Astrocyte of the spinal cord (primary cell): ENCODE measurements at places on chromosomes 12 and 14.
A peak's percentile ranks its signal among the peaks of the same experiment; 100 is the strongest.

GRCh38 chr12:112303004-112303403, 79.2 kb downstream of the HECTD4 start:
- peak; percentile 85 for DNase-seq

DNA sequence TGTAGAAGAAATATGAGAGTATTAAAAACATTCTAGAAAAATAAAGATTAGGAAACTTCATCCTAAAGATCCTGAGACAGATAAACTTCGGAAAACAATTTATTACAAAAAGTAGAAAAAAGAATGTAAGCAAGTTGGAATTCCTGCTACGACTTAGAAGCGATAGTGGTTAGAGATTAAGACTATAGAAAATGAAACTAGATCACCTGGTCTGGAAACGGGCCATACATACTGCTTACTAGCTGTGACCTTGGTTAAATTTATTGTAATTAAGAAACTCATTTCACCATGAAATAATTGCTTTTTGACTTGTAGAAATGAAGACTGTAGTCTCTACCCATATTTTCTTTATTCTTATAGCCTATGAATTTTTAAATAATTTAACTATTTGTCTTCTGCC, 614.1 kb downstream of the SLC16A7 start:
- no peak for DNase-seq

DNA sequence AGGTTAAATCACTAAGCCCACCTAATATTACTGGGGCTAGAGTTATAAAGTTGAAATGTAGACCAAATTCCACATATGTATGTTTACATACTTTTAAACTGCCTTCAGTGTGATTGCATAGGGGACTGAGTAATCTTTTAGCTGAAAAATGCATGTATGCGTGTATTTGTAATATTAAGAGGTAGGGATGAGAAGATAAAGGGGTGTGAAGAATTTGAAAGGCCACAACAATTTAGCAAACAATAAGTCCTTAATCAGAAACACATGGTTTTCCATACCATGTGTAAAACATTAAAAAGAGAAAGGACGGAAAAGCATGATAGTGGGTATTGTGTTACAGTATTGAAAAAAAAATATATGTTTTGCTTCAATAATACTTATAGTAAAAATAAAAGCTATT, 919.9 kb upstream of the FLRT2 start:
- DNase-seq: no peak

DNA sequence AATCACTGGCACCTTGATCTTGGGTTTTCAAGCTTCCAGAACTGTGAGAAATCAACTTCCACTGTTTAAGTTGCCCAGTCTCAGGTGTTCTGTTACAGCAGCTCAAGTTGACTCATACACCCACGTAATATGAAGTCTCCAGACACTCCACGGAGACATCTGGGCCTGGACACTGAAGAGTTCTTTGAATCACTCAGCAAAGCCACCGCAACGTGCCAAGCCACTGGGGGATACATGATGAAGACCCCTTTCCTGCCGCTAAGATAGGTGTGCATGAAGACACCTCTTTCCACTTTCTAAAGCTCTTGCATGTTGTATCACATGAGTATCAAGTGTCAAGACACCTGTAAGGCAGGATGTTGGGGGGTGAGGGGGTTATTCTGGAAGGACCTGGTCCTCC, 311.7 kb upstream of the RTL1 start:
- no peak for DNase-seq

DNA sequence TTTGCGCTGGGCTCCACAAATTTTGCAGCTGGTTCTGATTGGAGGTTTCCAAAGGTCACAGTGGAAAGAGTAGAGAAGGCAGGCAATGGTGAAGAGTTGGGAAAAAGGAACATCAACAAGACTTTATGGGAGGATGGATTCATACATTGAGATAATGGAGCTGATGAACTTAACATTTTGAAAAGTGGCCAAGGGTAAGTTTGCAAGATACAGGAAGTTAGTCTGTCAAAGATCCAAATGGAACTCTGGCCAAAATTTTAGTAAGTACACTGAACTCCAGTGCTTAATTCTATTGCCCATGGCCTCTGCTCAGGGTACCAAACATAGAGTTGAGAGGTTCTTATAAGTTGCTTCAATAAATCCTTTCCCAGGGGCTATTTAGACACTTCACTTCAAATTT, 15.6 kb downstream of the CCER1 start:
- DNase-seq: no peak

GRCh38 chr14:85501751-85502150, 28.2 kb upstream of the FLRT2 start:
- no peak for DNase-seq

DNA sequence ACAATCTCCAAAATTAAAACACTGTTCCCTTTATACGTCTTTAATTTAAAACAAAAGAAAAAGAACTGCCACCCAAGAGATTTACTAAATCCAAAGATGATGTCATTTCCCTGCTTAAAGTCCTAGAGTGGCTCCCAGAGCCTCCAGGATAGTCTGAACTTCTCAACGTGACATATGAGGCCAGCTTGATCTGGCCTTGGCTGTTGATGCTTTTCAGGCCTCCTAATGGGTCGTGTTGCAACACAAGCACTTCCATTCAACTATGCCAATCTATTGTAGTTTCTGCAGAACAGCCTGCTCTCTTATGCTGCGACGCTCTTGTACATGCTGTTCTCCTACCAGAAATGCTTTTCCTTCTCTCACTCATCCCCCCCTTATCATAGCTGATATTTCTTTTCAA, 35.7 kb downstream of the LGR5 start:
- no peak for DNase-seq

GRCh38 chr12:107372229-107372658, 278.9 kb upstream of the CRY1 start:
- peak; percentile 40 for DNase-seq

GRCh38 chr12:75190846-75191245, 18.8 kb downstream of the KCNC2 start:
- no peak for DNase-seq

- no peak for DNase-seq
Measured at GRCh38 chr12:53207042-53207441, at the start of gene ITGB7. Gene ITGB7 (minus strand): TSS chr12:53207251. CDS start chr12:53200443, 6,808 bp downstream.

DNA sequence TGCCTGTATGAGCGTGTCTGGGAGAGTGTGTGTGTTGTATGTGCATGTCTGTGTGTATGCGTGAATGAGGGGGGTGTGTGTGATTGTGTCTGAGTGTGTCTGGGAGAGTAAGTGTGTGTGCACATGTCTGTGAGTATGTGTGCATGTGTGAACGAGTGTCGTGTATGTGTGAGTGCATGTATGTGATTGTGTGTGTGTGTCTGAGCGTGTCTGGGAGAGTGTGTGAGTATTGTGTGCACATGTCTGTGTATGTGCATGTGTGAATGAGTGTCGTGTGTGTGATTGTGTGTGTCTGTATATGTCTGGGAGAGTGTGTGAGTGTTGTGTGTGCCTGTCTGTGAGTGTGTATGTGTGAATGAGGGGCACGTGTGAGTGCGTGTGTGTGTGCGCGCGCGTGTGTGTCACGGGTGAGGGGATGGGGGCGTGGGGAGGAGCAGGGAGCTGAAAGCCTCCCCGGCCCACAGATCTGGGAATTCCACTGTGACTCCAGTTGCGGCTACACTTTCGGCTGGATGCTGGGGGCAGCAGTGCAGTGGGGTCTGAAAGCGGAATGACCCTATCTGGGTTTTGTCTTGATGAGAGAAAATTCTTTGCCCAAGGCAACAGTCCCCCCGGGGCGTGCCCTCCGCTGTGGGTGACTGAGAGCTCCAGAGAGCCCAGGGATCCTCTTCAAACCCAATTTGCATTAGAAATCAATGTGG, 138.1 kb upstream of the MED13L start:
- no peak for DNase-seq

DNA sequence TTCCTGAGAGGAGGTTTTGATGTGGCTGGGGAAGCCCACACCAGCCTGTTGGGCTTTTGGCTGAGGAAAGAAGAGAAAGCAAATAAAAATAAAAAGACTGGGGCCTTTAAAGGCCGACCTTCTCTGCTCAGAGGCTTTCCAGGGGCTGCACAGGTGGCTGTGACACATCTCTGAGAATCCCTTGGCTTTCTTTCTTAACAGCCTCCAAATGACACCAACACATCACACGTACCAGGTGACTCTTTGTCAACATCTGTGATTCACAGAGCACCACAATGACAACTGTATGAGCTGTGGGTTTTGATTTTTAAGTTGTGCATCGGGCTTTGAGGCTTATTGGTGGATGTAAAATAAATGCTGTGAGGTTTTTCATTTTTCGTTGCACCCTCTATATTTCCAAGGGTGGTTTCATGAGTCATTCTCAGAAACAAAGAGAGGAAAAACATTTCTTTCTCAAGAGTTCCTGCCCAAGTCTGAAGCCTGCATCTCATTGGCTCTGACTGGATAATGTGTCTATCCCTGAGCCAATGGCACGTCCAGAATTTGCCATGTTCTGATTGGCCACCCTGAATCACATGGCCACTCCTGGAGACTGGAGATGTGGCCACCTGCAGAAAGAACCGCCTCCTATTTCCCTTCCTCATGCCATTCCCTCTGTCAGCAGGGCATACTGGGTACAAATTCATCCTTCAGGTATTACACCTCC, 349.0 kb downstream of the GLT1D1 start:
- DNase-seq: no peak

DNA sequence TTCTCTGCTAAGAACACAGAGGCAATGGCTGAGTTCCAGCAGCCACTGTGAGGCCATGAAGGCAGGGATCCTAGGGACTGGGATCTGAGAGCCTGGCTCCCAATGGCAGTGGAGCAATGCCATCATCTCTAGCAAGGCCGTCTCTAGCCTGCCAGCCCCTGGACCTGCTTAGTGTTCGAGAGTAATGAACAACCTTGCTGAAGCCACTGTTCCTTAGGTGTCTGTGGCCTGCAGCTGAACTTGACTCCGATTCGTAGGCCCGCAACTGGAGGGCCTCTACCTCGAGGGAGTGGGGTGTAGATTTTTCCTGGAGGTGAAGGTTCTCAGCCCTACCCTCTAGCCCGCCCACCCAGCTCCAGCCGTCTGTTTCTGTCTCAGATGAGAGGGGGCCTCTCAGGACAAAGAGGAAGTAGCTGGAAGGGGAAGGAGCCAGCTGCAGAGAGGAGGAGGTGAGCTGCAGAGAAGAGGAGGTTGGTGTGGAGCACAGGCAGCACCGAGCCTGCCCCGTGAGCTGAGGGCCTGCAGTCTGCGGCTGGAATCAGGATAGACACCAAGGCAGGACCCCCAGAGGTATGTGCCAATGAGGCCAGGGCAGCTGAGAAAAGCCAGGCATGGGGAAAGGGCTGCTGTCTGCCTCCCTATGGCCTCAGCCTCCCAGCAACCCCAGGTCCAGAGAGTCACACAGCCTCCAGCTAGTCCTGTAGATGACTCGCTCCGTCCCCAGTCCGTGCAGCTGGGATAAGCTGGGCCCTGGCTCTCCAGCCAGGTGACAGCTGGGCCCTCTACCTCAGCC, at the start of gene PLD4:
TSS of gene PLD4 (plus strand) at position 459 of the 793 bp plus-strand sequence. CDS start 2,262 bp downstream, outside the sequence.
- no peak for DNase-seq

DNA sequence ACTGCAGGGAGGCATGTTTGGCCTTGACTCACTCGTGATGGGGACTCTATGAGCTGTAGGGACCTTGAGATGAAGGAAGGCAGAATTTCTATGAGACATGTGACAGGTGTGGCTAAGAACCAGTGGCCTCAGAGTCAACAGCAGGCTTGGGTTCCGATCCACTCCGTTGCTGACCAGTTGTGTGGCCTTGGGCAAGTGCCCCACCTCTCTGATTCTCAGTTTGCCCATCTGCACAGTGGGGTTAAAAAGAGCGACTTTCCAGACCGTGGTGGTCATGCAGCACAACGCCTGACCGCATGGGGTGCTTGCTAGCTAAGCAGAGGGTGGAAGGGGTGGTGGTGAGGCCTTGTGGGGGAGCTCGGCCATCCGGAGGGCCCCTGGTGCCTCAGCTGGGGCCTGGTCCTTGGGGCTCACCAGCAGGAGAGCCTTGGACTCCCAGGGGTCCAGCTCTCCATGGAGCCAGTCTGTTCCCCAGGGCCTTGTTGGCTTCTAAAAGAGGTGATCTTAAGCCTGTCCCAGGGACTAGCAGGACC, 18.5 kb downstream of the PAPLN start:
- no peak for DNase-seq

- DNase-seq: no peak
Measured at GRCh38 chr14:89924268-89924667, 30.3 kb downstream of the EFCAB11 start.

GRCh38 chr12:117280019-117280680, 81.3 kb downstream of the NOS1 start:
- no peak for DNase-seq

- no peak for DNase-seq
Measured at GRCh38 chr14:103317976-103318580, 16.0 kb upstream of the EIF5 start.

DNA sequence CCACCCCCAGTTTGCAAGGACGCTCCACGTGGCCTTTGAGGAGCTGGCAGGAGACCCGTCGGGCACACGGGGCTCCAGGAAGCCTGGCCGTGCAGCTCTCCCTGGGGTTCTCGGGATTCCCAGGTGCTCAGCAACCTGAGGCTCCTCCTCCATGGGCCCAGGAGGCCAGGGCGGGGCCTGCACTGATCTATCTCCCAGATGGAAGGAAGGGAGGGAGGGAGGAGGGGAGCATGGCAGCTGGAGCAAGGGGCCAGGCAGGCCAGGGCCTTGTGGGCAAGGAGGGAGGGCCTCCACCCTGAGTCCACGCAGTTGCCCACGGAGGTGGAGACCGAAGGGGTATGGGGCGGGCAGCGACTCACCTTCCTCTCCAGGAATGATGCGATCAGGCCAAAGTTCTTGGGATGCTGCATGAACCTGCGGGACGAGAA, 127.3 kb downstream of the RFLNA start:
- no peak for DNase-seq

DNA sequence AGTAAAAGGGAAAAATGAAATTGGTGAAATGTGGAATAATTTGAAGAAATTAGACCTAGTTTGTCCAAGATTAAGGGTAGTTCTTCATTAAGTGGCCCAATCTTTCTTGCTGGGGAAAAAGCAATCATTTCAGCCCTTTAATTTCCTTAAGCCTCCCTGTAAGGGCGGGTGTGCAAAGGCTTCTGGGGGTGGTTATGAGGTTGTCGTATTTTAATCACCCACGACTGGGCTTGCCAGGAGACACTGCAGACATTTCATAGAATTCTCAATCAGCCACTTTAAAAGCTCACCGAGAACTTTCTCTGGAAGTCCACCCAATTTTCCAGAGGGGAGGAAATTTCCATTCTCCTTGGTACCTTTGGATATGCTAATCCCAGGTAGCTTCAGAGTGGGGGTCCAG, 43.4 kb downstream of the DLK1 start:
- DNase-seq: no peak

DNA sequence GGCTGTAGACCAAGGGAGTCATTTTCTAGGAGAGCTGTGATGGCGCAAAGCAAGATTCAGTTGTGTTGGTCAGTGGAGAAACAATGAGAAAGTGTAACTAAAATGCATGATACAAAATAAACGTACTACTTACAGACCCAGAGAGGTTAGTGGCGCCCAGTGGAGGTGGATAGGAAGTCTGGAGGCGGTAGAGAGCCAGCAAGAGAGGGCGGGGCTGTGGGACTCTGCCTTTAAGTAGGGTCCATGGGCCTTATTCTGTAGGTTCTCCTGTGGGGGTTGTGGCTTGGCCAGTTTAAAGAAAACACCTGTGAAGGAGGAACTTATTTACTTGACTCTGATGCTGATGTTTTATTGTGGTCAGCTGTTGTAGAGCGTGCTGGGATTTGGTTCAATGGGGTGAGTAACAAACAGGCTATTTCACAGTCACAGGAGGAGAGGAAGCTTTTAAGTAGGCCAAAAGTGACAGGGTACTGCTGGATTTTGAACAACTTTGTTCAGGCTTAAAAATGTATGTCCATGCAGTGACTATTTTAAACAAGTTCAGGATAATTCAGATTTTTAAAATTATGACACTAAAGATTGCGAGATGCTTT, 1097.7 kb downstream of the TMTC2 start:
- DNase-seq: no peak

GRCh38 chr12:31853520-31853919, 105.7 kb upstream of the RESF1 start:
- DNase-seq: no peak

GRCh38 chr14:96574171-96574632, 72.0 kb downstream of the PAPOLA start:
- DNase-seq: no peak
